ENCODE measurements at places on chromosomes 6 and 20.

GRCh38 chr20:34262488-34263288, 21.5 kb downstream of the ASIP start:
- no peak for DNase-seq

GRCh38 chr6:147043994-147044477, 160.2 kb upstream of the STXBP5 start:
- DNase-seq, result no peak

DNA sequence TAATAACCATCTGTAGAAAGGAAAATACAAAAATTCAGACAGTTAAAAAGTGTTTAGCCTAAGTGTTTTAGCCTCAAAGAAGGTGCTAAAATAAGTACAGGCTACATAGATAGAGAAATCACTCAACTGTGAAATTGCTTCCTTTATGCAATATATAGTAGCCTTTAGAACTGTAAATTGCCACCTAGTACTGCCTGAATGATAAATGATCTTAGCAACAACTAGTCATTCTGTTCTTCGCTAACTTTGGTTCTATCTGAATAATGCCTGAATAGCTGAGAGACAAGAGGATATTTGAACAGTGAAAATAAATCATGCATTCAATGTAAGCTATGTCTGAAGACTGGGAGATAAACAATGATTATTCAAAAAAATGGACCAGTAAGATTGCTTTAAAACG, 603.3 kb upstream of the PTCHD4 start:
- no peak for DNase-seq

- DNase-seq, result no peak
Observed at GRCh38 chr20:48224533-48225050, 439.3 kb upstream of the SULF2 start.

DNA sequence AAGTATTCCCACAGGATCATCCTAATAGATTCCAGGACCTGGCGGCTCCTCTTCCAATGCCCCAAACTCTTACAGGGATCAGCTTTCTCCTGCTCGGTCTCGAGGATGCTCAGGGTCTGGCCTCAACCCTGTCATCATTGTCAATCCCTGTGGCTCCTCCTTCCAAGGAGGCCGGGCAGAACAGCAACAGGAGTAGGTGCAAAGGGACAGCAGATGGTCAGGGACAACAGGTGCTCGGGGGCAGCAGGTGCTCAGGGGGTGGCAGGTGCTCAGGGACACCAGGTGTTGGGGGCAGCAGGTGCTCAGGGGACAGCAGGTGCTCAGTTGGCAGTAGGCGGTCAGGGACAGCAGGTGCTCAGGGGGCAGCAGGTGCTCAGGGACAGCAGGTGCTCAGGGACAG, 84.8 kb downstream of the TTLL2 start:
- no peak for DNase-seq

DNA sequence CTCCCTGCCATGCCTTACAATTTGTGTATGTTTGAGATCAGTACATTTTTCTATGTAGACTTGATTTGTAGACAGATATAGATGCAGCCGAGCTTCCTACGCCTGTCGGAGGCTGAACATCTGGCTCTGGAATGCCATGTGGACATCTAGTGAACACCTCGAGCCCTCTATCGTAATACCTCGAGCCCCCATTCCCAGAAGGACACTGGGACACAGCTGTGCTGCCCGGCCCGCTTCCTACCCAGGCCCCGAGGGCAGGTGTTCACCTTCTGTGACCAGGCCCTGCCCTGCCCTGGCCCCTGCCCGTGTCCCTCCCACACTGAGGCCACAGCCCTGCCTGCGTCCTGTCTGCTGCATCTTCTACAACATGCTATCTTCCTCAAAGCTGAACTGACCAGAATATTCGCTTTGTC, 12.9 kb downstream of the RPS6KA2 start:
- DNase-seq, result no peak

- no peak for DNase-seq
Observed at GRCh38 chr6:6599468-6599873, 11.0 kb downstream of the LY86 start.

DNA sequence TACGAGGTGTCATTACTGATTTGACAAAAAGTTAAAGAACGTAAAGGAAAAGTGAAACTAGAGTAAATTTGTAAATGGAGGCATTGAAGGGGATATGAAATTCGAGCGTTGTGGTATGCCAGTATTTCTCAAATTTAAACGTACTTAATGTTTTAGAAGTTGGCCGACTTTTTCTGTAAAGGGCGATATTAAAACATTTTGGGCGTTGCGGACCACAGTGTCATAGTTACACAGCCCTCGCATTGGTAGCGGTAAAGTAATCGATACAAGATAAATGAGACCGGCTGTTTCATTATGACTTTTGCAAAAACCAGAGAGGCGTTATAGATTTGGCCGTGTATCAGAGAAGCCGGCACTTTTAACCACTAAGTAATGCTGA, 39.6 kb downstream of the OR2B2 start:
- DNase-seq, result no peak

Measured in effector CD8-positive, alpha-beta T cell (primary cell).